ENCODE measurements at places on chromosomes 6 and 20. TPM values are rescaled to one million over a fixed set of nuclear protein-coding genes. Genes with fewer than 3 reads are reported as not detected.

GRCh38 chr20:6920991-6921613, 153.6 kb downstream of the BMP2 start:
- H3K4me3 ChIP-seq = no peak overlapping the region
- H3K4me1 ChIP-seq = no peaks in the 10 kb centered on the region
- no peaks in the 10 kb centered on the region for H3K27me3 ChIP-seq

DNA sequence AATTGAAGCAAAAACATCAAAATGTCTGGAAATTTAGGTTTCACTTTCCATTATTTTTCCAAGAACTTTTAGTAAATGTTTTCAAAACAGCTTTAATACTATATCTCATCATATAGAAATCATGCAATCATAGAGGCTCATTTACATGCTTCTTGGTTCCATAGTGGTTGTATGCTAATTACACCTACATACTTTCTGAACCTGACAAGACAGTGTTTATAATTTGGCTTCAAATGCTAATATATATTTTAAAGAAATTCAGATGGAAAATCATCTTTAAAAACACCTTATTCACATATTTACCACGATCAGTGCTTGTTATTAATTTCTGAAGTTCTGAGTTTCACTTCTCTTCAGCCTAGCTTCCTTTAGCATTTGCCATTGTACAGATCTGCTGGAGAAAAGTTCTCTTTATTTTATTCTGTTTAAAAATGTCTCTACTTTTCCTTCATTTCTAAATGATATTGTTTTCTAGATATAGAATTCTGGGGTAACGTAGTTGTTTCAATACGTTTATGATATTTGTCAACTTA, 89.9 kb downstream of the PLCB1 start:
- H3K27ac ChIP-seq = no peak overlapping the region
- H3K27me3 ChIP-seq = no peaks in the 10 kb centered on the region
- H3K4me3 ChIP-seq = no peak overlapping the region
- no peak for DNase-seq

DNA sequence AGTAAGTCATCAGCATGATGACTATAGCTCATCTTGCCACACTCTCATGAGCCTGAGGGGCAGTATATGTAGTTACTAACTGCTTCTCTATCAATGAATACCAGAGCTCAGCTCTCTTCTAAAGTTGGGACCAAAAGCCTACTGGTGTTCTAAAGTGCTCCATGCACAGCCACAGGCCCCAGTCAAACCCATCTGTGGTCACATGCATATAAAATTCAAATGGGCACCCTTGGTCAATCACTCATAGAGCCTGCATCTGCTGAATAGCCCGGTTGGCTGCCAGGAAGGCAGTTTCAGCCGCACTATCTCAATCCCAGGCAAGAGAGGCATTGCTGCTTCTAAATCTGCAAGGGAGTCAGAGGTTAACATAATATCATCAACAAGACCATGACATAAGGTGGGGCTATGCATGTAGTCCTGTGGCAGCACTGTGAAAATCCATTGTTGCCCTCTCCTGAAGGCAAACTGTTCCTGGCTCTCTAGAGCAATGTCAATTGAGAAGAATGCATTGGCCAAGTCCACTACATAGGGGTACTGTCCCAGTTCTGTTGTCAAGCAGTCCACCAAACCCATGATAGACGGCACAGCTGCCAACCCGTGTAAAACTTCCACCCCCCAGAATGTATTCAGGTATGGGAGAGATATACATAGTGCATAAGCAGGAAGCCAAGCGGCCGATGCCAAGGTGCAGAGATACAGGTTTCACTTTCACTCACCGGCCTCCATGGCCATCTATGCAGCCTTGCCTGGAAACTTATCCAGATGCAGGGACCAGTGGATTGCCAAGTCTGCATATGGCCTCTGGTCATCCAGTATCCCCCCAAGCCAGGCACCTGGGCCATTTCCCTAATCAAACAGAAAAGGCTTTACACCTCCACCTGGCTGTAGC, 76.2 kb downstream of the ALDH8A1 start:
- H3K27ac ChIP-seq = no peak overlapping the region
- H3K4me3 ChIP-seq = no peak overlapping the region
- DNase-seq = no peak

DNA sequence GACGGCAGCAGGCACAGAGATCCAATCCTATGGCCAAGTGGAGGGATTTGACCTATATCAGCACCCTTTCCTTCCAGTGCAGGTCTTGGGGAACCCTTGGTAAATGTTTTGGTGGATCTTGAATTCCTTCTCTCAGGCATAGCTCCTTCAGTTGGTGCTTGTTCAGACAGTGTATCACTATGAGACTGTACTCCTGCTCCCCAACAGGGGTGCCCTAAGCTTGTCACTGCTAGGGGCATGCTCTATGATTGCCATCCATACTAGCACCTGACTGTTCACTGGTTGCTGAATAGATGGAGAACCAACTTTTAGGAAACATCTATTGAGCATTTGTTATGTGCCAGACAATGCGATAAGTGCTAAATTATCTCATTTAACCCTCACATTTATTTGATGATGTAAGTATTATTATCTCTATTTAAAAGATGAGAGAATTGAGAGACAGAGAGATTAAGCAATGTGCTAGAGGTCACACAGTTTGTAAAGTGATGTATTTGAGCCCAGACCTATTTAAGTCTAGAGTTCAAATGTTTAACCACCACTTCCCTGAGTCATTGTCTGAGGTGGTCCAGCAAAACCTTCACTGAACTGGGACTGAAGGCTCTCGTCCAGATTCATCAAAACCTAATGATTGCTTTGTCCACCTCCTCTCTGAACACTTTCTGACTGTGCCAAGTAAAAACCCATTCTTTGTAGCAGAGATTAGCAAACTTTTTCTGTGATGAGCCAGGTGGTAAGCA, 34.3 kb downstream of the ADGRF1 start:
- H3K36me3 ChIP-seq = no peaks in the 10 kb centered on the region
- no peaks in the 10 kb centered on the region for H3K27me3 ChIP-seq
- no peak overlapping the region for H3K27ac ChIP-seq
- no peak overlapping the region for H3K4me3 ChIP-seq
- no peak for DNase-seq

DNA sequence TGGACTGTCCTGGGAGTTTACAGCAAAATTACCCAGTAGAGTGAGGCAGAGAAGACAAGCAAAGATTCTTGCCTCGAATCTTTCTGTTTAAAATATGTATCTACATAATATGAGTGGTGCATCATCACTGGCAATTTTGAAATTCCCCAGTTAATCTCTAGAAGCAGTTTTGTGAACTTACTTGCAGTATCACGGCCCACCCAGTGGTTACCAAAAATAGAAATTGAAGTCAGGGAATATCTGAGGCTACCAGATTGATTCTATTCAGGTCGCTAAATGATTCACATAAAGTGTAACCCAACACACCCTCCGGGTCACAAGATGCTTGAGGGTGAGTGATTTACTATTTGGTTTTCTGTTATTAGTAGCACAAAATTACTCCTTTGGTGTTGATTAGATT, 111.9 kb downstream of the PPP1R14C start:
- H3K27ac ChIP-seq = no peak overlapping the region
- H3K4me3 ChIP-seq = no peak overlapping the region
- no peaks in the 10 kb centered on the region for H3K27me3 ChIP-seq
- H3K36me3 ChIP-seq = peaks cover 3% of the 10 kb centered on the region
- no peaks in the 10 kb centered on the region for H3K4me1 ChIP-seq

GRCh38 chr20:57062696-57063270, 203.7 kb downstream of the BMP7 start:
- no peak for DNase-seq
- no peaks in the 10 kb centered on the region for H3K36me3 ChIP-seq
- H3K4me1 ChIP-seq = no peaks in the 10 kb centered on the region
- H3K27ac ChIP-seq = no peak overlapping the region
- H3K27me3 ChIP-seq = no peaks in the 10 kb centered on the region

DNA sequence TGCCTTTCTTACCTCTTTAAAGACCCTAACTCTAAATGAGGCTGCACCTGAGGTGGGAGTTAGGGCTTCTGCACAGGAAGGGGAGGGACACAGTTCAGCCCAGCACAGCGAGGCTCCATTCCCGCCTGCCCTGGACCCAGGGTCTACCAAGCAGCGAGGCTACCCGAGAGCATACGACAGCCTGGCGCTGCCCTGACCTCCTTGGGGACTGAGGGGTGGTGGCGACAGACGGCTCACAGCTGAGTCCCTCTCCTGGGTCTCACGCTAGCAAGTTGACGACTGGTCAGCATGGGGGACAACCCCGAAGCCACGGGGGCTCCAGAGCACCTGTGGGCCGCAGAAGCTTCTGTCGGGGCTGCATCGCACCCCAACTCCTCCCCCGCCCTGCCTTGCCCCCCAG, 24.4 kb downstream of the SLC17A9 start:
- no peaks in the 10 kb centered on the region for H3K4me1 ChIP-seq
- no peak for DNase-seq
- no peaks in the 10 kb centered on the region for H3K36me3 ChIP-seq
- H3K27ac ChIP-seq = no peak overlapping the region

DNA sequence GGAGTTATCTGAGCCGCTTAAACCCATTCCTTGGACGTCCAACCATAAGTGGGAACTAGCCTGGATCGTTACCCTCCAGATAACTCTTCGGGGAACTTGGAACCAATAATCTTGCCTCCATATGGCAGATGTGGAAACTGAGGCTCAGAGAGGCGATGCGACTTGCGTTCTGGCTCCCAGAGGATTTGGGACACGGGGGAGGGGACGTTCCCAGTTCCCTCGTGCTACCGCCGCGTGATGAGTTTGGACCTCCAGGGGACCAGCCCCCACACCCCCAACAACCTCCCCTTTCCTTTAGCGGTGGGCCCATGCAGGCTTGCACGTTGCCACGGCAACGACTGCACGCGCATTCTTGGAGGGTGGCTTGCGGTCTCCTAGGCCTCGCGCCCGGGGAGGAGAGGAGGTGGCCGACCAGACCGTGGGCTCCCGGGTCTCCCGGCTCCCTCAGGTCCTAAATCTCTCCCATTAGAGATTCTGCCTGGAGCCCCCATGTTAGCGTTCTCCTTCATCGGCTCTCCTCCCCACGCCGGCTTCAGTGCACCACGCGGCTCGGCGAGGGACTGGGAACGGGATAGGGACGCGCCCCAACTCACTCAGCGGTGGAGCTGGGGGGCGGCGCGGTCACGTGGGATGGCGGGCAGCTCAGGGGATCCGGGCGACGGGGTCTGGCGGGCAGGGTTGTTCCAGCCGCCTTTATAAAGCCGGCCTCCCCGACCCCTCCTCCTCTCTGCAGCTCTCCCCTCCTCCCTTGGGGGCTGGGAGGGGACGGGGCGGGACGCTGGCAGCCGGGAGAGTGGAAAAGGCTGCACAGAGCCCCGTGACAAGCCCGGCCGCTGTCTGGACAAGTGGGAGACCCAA, at the start of gene PLTP:
Gene PLTP (minus strand): TSS at position 670 of the 858 bp plus-strand sequence. CDS start 703 bp downstream, outside the sequence.
- peak within 1 kb of the TSS; percentile 42 for H3K4me3 ChIP-seq
- no peaks in the 10 kb centered on the region for H3K4me1 ChIP-seq
- H3K27ac ChIP-seq = peak within 1 kb of the TSS; percentile 88
- H3K36me3 ChIP-seq = no peaks in the 10 kb centered on the region
- DNase-seq = peak; percentile 85

DNA sequence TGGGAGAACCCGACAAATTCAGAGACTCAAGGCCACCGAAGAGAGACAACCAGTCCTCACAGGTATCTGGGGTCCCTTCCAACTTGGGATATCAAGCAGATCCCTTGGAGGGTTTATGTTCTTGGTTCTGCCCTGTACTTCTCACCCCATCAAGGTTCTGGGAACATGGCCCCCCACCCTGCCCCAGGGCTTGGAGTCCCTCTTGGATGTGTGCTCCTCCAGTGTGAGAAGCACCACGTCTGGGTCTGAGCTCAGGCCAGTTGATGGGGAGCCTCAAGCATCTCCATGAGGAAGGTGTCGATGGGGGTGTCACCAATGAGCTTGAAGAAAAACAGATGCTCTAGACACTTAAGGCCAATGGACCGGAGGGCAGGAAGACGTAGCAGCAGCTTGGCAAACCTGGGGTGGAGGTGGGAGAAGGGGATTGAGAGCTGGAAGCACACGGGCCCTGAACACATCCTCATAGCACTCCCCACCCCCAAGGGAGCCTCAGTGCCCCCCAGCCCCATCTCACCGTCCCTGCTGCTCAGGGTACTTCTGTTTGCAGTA, 2.2 kb upstream of the COL11A2 start:
- DNase-seq = no peak
- H3K27ac ChIP-seq = no peak overlapping the region
- no peaks in the 10 kb centered on the region for H3K27me3 ChIP-seq
- H3K36me3 ChIP-seq = peaks cover 29% of the 10 kb centered on the region

DNA sequence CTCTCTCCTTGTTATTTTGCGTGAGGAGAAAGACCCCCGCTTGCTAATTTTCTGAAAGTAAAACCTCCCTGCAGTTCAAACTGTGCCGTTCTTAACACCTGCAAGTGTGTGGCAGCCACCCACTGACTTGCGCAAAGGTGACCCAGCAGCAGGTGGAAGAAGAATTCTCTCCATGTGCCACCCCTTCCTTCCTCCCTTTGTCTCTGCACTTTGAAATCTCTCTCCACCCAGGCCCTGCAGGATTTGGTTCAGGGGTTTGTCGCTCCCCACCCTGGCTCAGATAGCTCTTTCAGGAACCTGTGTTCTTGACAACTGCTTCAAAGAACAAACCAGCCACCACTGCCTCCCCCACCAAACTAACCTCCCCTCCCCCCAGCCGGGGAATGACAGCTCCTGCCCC, 41.4 kb downstream of the ZNF831 start:
- H3K4me1 ChIP-seq = no peaks in the 10 kb centered on the region
- H3K4me3 ChIP-seq = no peak overlapping the region

- no peaks in the 10 kb centered on the region for H3K4me1 ChIP-seq
- H3K4me3 ChIP-seq = no peak overlapping the region
- no peak overlapping the region for H3K27ac ChIP-seq
- no peaks in the 10 kb centered on the region for H3K27me3 ChIP-seq
Measured at GRCh38 chr6:130164251-130164650, 58.5 kb downstream of the SAMD3 start.

- no peak for DNase-seq
- H3K27ac ChIP-seq = no peak overlapping the region
- no peak overlapping the region for H3K4me3 ChIP-seq
- H3K4me1 ChIP-seq = no peaks in the 10 kb centered on the region
- peaks cover under 1% of the 10 kb centered on the region for H3K36me3 ChIP-seq
Measured at GRCh38 chr6:118810420-118811027, 83.4 kb upstream of the ASF1A start.

The ZNF831 gene
- total RNA-seq = 0.47 TPM

The FOXS1 gene
- total RNA-seq = 4.2 TPM

The FLRT3 gene
- total RNA-seq = 17.8 TPM

The BANF2 gene
- not detected for total RNA-seq

All from right atrium auricular region (tissue), 2 donors.